ENCODE measurements at places on chromosomes 3 and 15. TPM values are rescaled to one million over a fixed set of nuclear protein-coding genes. Genes with fewer than 3 reads are reported as not detected.

DNA sequence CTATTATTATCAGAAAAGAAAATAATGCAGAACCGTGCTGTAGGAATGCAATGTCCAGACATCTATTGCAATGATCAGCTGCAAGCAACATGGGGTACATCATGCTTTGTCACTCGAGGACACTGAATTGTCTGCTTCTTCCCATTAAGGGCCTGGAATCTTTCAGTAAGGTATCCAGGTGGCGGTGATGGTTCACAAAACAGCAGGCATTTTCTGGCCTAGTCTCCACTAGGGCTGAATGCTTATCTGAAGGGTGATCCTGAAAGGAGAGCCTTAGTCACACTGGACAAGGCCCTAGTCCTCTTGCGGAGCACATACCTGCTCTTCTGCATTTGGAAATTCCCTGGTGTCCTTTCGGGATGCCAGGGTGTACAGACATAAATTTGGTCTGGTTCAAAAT is 21.2 kb downstream of the ITPR1 start:
- DNase-seq = no peak

- DNase-seq = no peak
These were observed 25.4 kb downstream of the XXYLT1 start for GRCh38 chr3:195245531-195245951.

DNA sequence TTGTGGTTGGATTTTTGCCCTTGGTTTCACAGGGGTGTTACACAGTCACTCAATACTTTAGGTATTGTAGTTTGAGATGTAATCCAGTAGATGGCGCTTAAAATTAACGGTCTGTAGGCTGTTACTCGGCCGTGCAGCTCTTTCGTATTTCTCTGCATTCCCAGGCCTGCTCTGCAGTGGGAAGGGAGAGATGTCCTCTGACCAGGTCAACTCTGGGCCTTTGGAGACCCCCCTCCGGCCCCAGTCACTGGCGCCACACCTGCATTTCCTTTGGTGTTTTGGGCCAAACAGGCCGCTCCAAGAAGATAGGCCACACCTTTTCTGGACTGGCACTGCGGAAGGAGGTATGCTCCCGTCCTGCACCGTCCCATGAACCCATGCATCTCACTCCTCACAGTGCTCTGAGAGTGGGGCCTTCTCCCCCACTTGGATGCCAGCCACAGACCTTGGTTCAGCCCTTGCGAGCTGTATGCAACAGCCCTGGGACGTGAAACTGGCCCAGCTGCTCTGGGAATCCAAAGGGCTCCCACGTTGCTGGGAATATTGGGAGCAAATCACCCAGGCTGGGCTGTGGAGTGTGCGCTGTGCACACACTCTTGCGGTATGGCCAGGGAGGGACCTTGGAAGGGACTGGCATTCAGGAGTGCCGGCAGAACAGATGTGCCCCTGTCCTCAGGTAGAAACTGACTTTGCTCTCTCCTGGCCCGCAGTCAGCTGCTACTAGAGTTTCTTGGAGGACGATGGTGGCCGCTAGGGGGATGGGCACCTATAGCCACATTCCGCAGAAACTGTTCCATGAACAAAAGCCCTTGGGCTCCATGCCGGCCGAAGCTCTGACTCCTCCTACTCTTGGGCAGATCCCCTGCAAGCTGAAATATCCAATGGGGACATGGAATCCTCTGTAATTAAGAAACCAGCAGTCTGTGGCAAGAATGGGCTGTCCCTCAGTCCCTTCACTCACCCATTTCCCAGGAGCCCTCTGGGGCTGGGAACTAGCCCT is 410.5 kb upstream of the CADM2 start:
- no peak for DNase-seq

DNA sequence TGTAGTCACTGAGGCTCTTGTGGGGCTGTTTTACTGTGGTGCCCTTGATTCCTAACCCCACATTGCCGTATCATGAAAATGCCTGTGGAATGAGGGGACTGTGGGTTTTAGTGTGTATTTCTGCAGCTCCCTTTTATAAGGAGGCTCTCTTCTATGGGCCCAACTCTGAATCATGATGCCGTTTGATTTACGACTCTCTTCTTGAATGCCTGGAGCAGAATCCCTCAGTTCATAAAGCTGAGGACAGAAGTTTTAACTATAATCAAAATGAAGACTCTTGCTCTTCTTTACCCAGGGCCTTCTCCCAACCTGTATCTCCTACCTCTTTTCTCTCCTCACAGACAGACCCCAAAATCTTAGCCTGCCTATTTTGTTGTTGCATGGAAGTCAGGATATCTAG is 109.5 kb downstream of the RARB start:
- no peak for DNase-seq

- no peak for DNase-seq
These were observed 36.6 kb upstream of the SLC22A13 start for GRCh38 chr3:38229036-38229435.

DNA sequence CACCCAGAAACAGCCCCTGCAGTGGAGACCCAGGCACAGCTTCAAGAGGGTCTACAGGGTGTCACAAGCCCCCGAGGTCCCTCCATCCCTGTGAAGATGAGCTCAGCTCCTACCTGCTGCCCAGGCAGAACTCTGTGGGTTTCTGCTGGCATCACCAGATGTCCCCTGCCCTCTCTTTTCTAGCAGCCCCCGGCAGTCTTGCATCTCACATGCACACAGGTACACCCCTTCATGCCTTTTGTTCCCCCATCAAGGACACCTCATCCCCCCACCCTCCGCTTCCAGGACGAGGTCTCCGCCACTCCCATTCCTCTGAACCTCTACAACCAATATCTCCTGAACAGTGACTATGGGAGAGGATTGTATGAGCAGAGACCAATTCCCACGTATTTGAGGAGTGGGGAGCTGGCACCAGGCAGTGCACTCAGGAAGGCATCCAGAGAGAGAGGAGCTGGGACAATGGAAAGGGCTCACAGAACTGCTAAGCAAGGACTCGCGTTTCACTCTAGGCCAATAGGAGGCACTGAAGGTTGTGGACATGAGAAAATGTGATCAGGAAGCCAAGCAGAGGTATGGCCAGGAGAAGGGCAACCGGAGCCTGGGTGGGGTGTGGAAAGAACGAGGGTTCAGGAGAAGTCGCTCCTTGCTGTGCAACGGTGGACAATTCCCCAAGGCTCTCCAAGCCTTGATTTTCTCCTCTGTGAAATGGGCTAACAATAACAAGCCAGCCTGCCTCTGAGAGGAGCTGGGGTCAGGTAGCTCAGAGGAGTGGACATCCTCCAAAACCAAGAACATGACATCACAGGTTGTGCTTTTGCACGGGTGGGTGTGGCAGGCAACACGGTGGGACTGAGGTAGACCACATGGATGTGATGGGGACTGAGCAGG is 115.2 kb downstream of the CHSY1 start:
- no peak for DNase-seq

DNA sequence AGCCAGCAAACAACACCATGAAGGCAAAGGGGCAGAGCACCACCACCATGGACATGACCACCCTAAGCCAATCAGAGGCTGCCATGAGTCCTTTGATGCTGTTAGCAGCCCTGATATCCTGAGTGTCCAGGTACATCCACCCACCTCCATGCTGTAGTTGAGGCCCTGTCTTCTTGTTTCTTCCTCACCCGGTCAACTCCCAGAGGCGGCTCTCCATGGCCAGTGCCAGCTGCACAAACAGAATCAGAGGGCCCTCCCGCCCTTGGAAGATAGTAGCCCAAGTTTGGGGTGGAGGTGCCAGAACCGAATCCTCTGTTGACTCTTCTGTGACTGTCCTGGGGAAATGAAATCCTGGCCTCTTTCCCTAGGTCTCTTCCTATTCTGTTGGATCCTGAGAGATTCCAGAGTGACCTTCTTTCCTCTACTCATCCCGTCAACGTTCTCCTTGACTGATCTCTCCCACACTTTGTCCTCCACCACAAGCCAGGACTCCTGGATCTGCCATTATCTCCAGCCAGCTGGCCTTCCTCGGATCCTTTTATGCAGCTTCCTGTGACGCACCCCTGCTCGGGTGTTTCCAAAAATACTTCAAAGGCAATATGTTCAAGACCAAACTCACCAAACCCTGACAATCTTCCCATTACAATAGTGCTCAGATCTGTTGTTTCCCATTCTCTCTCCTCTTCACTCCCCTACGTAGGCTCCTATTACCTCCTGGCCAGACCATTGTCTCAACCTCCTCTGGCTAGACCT is 45.4 kb upstream of the DLG1 start:
- no peak for DNase-seq

DNA sequence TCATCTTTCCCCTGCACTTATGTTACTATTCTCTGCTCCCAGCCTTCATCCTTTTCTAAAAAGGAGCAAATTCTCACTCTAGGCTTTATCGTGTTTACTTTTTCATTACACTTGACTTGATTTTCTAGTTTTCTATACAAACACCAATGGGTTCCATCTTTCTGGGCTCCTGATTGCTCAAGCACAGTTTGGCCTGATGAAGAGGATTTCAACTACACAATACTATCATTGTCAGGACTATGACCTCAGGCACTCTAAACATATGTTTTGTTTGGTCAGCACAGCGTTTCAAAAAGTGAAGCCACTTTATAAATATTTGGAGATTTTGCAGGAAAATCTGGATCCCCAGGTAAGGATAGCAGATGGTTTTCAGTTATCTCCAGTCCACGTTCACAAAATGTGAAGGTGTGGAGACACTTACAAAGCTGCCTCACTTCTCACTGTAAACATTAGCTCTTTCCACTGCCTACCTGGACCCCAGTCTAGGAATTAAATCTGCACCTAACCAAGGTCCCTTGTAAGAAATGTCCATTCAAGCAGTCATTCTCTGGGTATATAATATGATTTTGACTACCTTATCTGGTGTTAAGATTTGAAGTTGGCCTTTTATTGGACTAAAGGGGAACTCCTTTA is 86.2 kb downstream of the TGFBR2 start:
- DNase-seq = no peak

GPR15 gene
- 0.52 TPM for polyA plus RNA-seq

ANKRD34C gene
- not detected for polyA plus RNA-seq

ATP11B gene
- 28.4 TPM for polyA plus RNA-seq

All from naive thymus-derived CD4-positive, alpha-beta T cell (primary cell).